Hippocampal formation (tissue), 2 donors: ENCODE measurements at places on chromosomes 13 and 19.
A peak's percentile ranks its signal among the peaks of the same experiment; 100 is the strongest.

GRCh38 chr19:39381910-39382611 is 8.8 kb downstream of the PAF1 start:
- no peak for DNase-seq

GRCh38 chr19:3343619-3344502 is 22.5 kb upstream of the NFIC start:
- peak; percentile 75 for DNase-seq

GRCh38 chr13:41562083-41562482 is 104.7 kb downstream of the RGCC start:
- DNase-seq: peak; percentile 87

DNA sequence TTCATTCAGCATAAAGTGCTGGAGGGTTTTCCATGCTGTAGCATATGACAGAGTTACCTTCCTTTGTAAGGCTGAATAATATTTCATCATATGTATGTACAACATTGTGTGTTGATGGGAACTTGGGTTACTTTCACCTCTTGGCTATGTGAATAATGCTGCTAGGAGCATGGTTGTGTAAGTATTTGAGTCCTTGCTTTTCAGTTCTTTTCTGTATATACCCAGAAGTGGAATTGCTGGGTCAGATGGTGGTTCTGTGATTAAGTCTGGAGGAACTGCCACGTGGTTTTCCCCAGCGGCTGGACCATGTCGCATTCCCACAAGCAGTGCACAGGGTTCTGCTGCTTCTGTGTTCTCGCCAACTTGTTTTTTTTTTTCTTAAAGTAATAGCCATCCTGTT is 101.2 kb upstream of the TEX29 start:
- no peak for DNase-seq

DNA sequence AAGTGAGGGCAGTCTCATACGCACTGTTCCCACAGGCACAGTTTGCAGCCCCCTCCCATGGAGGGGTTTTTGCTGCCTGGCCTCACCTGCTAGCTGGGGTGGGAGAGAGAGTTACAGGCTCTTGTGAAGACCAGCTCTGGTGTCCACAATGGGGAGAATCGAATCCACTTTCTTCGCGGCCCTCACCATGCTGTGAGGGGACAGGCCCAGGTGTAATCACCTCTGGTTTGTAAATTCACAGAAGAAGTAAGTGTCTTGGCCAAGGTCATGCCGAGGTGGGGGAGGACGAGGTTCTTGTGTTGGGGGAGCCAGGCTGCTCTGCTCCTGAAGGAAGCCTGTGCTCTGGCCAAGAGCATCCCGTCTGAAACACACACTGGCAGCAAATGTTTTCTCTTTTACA is 39.5 kb downstream of the TEX29 start:
- DNase-seq: no peak

GRCh38 chr13:33169273-33169980 is 116.1 kb downstream of the STARD13 start:
- DNase-seq: no peak

DNA sequence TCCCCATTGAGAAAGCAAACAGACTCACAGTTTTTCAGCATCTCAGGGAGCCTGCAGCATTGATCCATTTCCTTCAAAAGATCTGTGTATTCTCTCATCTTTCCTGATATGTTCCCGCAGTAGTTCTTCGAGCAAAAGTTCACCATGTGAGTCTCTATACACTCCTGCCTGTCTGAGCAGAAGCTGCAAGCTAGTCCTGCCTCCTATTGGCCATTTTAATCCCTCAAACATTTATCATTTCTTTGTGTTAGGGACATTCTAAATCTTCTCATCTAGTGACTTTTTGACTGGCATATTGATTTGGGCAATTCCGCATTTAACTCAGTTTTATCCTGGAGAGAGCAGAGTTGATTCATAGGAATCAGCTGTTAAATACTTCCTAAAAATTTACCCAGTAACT is 660.4 kb upstream of the KLF12 start:
- no peak for DNase-seq

DNA sequence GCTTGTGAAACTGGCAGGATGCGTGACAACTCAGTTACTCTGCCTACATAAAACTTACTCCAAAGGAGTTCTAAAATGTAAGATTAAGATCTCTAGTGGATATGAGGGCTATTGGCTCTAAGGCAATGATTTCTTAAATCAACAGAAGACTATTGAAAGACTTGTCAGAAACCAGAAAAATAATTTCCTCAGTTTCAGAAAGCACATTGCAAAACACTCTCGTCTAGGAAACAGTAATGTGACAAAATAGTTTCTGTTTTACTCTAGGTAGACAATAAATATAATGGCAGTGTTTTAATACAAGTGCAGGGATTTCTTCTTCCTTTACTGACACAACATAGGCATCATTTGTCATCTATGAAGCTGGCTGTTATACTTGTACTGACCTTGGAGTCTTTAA is 230.1 kb downstream of the KCTD12 start:
- DNase-seq: no peak

GRCh38 chr19:14103310-14103709 is 12.8 kb upstream of the SAMD1 start:
- no peak for DNase-seq

DNA sequence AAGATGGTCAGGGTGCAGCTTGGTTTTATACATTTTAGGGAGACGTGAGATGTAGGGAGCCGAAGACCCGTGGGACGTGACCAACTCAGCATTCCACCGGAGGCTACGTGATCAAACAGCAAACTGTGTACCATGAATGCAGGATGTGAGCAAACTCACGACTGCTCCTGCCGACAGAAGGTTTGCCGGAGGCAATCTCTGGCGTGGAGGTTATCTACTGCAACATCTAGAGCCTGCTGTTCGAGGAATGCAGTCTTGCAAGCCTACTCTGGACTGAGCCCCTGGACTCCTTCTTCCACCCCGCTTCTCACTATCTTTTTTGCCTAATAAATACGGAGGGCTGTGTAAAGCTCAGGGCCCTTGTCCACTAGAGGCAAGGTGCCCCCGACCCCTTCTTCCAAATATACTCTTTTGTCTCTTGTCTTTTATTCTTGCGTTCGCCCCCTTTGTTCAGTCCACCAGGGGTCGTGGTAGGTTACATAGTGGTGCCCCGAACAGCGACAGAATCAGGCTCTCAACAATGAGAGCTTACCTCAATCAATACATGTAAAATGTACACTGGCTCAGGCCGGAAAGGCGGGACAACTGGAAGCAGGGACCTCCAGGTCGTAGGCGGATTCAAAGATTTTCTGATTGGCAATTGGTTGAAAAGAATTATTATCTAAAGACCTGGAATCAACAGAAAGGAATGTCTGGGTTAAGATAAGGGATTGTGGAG is 8.9 kb upstream of the OR1I1 start:
- no peak for DNase-seq

GRCh38 chr19:45444318-45445041 is 20.8 kb upstream of the ERCC1 start:
- peak; percentile 77 for DNase-seq

GRCh38 chr19:45211751-45212381 is 33.3 kb downstream of the BLOC1S3 start:
- no peak for DNase-seq

DNA sequence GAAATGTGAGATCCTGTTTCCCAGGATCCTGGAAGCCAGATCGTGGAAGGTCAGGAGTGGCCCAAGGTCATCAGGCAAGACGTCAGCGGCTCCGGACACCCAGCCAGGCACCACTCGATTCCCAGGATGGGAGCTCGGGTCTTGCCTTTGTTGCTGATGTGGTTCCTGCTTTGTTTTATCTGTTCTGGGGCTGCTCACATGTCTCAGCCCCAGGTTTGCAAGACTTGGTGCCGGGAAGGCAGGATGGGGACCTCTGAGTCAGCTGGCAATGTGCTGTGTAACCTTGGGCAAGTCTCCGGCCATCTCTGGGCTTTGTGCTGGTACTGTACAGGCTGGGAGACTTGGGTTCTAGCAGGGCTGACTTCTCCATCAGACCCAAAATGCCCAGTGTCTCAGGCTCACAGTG is 1.4 kb upstream of the FCHO1 start:
- DNase-seq: no peak

GRCh38 chr13:92954746-92955145 is 271.9 kb upstream of the GPC6 start:
- no peak for DNase-seq

- DNase-seq: no peak
Measured at GRCh38 chr19:16371540-16371986, 46.9 kb downstream of the KLF2 start.

GRCh38 chr13:99922631-99923404 is 48.7 kb downstream of the ZIC5 start:
- no peak for DNase-seq

DNA sequence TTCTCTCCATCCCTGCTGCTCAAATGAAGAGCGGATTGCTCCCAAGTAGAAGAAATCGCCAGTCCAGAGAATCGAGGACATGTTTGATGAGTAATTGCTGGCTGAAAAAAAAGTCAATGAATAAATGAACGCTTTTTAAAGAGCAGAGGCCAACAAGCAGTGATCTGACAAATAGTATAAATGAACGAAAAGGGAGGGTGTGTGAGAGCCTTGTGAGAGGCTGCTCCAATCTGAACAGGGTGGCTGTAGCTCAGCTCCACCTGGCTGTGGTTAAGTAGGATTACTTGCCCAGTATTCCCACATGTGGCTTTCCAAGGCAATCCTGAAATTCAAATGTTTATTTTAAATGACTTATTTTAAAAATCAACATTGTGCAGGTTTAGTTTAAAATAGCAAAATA is 117.1 kb downstream of the TSHZ3 start:
- DNase-seq: no peak

GRCh38 chr19:40365613-40366401 is 17.3 kb downstream of the PLD3 start:
- peak; percentile 55 for DNase-seq

- DNase-seq: no peak
Measured at GRCh38 chr13:68378294-68378693, 1148.2 kb upstream of the PCDH9 start.

DNA sequence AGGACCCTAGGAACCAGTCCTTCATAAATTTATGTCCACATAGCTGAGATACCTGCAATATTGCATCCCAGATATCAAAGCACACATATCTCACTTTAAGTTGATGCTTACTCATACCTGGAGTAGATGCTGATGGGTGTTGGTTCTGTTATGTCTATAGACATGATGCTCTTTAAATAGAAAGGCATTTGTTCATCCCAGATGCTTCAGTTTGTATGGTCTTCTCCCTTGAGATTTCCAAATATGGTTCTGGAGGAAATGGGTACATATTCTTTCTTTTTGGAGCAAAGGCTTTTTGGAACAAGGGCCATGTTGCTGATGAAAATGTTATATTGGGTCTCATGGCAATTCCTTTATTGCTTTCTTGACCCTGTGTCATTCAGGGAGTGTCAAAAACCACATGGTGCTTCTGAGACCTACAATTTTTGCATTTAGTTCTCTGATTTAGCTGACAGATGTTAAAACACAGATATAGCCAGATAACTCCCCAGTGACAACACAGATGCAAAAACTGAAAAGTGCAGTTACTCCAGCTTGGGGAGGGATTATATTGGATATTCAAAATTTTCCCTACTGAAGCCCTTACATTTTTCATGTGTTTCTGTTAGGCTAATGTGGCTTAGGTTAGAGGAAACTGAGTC is 211.4 kb downstream of the KCNRG start:
- DNase-seq: no peak

DNA sequence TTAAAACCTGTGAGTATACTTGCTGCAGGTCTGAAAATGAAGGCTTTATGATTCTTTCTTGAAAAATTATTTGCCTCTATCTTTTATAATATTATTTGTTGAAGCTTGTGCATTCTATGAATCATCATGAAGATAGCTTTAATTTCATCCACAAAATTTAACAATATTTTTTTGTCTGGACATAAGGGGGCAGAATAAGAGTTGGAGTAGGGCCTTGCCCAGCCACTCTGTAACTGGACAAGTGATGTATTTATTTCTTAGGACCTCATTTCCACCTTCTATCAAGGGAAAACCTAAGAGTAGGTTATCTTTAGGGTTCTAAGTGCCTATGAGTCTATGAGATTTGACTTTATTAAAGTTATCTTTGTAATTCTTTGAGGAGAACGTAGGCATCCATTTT is 49.9 kb downstream of the N4BP2L1 start:
- no peak for DNase-seq

GRCh38 chr13:113618455-113618854 is 33.9 kb downstream of the TFDP1 start:
- DNase-seq: no peak

DNA sequence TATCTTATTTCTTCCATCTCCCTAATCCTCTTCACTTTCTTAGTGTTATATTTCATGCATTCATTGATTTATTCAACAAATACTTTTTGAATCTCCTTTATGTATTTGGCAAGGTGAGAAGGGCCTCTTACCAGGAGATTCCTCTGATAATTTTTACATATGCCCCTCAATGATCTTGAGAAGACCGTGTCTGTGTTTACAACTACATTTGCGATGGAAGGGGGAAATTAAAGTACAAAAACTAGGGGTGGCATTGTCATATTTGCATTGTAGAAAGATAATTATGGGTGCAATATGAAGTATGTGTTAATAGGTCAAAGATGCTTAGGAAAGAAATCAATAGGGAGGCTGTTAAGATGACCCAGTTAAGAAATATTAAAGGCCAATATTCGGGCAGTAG is 1108.4 kb upstream of the MIR17HG start:
- DNase-seq: no peak

GRCh38 chr13:113815151-113816058 is 48.5 kb downstream of the GAS6 start:
- no peak for DNase-seq

GRCh38 chr19:55830656-55831055 is 1.1 kb downstream of the NLRP11 start:
- no peak for DNase-seq

GRCh38 chr13:110034031-110034549 is 247.7 kb upstream of the IRS2 start:
- DNase-seq: no peak

DNA sequence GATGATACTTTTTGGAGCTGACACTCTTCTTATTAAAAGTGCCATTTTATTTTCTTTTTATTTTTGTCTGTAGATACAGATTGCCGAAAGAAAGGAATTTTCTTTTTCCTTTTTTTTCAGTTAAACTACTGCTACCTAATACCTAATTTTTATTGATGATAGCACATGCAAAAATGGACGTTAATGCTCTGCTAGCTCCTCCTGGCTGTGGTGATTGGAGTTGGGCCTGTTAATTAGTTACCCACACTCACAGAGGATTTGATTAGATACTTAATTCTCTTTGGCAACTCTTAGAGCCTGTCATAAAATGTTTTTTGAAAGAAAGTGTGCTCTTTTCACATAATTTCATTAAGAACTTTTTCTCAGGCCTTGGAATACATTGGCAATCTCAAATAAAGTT is 366.8 kb downstream of the DCT start:
- DNase-seq: no peak
